Activated CD8-positive, alpha-beta memory T cell treated with anti-CD3 and anti-CD28 coated beads, Interleukin-2, amount 50 U/mL, for 48 hours (primary cell): ENCODE measurements at places on chromosomes 13 and 19.

DNA sequence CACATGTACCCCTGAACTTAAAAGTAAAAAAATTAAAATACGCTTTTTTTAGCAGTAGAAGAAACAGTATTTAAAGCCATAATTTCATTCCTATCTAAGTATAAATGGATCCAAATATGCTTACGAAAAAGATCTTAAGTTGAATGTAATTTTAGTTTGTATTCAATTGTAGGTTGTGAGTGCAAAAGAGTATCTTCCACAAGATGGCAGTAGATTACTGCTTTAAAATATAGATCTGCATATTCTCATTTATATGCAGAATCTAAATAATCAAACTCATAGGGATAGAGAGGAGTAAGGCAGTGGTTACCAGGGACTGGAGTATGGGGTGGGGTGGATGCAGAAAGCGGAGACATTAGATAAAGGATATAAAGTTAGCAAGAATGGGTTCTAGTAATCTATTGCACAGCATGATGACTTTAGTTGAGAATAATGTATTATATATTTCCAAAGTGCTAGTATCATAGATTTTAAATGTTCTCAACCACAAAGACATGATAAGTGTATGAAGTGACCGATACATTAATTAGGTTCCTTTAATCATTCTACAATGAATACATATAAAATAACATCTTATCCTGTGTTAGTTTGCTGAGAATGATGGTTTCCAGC is 14.2 kb downstream of the OR7A17 start:
- no peak for DNase-seq

DNA sequence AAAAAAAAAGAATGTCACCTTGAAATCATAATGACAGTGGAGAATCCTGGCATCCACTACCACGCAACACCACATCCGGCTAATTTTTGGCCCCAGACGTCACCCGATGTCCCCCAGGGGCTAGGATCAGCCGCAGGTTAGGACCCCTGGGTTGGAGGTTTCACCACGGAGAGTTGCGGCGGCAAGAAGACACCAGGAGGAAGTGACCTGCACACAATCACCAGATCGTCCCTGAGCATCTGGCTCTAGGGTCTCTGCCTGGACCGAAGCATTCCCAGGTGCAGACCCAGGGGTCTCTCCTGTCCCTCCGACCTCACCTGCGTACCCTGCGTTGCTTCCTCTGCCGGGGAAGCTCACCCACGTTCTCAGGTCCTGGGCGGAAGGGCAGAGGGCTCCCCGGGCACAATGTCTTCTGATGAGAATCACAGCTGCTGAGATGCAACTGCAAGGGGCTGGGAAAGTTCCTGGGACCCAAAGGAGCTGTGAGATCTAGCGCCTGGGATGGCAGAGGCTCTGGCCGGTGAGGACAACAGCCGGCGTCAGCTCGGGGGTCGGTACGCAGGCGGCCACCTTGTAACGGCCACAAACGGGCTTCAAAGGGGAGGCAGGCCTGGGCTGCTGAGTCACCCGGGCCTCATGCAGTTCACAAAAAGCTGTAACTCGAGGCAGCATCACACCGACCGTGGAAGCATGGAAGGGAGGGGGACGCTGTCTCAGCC is 111.2 kb downstream of the GADD45B start:
- DNase-seq = no peak

GRCh38 chr13:86920961-86921360 is 750.2 kb upstream of the SLITRK5 start:
- DNase-seq = no peak

GRCh38 chr13:23673867-23674605 is 103.8 kb downstream of the TNFRSF19 start:
- DNase-seq = no peak

- DNase-seq = no peak
Observed at GRCh38 chr19:30255791-30256495, 116.2 kb upstream of the ZNF536 start.

DNA sequence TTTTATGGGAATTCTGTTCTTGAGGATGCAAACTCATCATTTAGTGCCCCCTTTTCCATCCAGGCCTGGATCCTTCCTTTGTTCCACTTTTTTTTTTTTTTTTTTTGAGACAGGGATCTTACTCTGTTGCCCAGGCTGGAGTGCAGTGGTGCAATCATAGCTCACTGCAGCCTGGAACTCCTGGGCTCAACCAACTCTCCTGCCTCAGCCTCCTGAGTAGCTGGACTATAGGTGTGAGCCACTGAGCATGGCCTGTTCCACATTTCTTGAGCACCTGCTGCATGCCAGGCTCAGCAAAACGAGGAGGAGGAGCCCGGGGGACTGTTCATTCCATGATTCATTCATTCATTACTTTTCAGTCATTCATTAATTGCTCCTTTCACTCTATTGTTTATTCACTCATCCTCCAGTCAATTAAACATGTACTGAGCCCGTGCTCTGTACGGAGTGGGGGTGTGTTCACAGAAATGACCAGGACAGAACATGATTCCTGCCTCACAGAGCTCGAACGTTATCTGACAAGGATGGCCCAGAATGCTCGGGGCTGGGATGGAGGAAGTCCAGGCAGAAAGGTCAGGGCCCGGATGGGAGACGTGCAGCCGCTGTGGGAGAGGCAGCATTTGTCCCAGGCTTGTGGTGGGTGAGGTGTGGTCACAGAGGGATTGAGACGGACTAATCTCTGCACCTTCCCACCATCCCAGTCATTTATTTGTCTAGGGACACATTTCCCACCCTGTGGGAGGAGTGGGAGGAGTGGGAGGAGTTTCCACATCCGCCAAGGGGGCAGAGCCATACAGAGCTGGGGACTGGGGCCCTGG is 51.2 kb upstream of the SHKBP1 start:
- no peak for DNase-seq

DNA sequence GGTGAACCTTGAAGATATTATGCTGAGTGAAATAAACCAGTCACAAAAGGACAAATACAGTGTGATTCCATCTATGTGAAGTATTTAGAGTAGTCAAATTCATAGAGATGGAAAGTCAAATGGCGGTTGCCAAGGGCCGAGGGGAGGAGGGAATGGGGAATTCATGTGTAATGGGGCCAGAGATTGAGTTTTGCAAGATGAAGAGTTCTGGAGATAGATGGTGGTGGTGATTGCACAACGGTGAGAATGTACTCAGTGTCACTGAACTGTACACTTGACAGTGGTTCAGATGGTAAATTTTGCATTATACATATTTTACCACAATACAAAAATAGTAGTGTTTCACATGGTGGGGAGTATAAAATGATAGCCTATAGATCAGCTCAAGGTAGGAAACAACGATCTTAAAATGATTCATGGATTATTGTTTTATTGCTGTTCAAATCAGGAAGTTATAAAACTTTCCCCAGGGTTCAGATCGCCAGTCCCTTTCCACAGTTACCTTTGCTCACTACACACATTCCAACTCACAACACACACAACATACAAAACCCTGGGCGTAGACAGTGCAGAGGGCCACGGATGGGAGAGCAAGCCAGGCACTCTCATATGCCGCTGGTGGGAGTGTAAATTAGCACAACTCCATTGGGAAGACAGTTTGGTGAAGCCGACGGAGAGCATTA is 219.9 kb downstream of the ZIC5 start:
- no peak for DNase-seq

GRCh38 chr19:40571005-40571318 is 5.7 kb upstream of the SHKBP1 start:
- no peak for DNase-seq

DNA sequence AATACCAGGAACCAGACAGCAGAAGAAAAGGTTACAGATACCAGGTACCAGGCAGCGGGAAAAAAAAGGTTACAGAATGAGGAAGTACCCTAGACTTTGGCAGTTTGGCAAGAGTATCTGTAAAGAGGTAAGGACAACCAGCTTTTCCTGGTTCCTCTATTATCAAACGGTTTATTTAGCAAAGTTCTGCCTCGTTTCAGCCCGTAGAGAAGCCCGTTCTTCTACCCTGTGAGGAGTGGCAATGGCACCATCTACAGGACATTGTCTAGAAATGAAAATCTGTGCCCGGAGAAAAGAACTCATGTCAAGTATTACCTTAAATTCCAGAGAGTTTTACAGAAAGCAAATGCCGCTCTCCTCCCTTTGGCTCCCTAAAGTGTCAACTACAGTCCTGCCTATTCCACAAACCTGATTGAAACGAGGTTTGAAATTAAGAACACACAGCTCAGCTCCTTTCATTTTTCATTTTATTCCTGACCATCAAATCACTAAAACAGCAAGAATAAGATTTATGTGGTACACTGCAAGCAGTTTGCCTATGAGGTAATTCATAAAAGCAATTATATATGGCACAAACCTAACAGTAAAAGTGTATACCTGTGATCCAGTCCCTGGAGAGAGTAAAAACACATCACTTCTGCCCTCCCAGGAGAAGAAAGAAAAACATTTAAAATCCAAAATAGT is 226.3 kb downstream of the SLC7A1 start:
- no peak for DNase-seq

GRCh38 chr13:105291987-105292386 is 1243.5 kb downstream of the EFNB2 start:
- no peak for DNase-seq

DNA sequence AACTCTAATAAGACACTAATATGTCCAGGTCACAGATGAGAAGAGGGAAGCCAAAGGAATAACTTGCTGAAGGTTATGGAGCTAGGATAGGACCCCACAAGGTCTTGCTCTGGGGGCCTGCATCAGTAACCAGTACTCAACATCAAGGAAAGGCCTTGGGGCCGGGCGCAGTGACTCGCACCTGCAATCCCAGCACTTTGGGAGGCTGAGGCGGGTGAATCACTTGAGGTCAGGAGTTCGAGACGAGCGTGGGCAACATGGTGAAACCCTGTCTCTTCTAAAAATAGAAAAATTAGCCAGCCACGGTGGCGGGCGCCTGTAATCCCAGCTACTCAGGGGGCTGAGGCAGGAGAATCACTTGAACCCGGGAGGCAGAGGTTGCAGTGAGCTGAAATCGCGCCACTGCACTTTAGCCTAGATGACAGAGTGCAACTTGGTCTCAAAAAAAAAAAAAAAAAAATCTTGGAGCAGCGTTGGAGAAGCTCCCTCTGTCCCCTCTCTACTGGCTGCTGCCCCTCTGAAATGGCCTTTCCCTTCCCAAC is 1.8 kb downstream of the LONP1 start:
- peak; percentile 83 for DNase-seq

DNA sequence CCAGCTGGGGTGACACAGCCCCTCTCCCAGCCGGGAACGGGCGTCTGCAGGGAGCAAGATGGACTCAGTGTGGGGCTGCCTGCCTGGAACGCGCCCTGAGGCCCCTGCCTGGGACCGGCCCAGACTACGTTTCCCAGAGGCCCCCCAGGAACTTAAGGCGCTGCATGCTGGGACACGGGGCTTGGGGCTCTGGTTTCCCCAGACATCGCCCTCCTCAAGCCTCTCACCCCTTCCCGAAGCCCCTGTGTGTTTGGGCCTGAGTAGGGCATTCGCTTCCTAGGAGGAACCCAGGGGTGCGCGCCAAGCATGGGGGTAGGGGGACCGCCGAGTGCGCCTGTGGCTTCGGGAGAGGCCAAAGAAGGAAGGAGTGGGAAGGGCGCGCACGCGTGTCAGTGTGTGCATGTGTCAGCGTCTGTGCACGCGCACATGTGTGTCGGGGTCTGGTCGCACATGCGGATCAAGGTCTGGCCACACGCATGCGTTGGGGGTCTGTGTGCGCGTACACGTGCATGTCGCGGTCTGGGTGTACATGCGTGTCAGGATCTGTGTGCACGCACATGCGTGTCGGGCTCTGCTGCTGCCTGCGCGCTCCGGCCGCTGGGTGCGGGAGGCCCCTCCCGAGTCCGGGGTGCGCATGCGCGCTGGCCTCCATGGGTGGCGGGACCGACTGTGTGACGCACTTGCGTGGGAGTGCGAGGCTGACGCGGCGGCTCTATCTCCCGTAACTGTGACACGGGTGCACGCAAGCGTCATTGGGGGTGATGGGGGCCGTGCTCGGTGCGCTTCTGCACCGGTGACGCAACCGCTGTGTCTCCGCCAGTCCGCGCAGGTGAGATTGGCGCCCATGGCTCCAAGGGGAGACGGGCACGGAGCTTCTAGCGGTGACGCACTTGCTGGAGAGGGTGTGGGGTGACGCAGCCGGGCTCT is 16.2 kb downstream of the ZNF331 start:
- peak; percentile 93 for DNase-seq

DNA sequence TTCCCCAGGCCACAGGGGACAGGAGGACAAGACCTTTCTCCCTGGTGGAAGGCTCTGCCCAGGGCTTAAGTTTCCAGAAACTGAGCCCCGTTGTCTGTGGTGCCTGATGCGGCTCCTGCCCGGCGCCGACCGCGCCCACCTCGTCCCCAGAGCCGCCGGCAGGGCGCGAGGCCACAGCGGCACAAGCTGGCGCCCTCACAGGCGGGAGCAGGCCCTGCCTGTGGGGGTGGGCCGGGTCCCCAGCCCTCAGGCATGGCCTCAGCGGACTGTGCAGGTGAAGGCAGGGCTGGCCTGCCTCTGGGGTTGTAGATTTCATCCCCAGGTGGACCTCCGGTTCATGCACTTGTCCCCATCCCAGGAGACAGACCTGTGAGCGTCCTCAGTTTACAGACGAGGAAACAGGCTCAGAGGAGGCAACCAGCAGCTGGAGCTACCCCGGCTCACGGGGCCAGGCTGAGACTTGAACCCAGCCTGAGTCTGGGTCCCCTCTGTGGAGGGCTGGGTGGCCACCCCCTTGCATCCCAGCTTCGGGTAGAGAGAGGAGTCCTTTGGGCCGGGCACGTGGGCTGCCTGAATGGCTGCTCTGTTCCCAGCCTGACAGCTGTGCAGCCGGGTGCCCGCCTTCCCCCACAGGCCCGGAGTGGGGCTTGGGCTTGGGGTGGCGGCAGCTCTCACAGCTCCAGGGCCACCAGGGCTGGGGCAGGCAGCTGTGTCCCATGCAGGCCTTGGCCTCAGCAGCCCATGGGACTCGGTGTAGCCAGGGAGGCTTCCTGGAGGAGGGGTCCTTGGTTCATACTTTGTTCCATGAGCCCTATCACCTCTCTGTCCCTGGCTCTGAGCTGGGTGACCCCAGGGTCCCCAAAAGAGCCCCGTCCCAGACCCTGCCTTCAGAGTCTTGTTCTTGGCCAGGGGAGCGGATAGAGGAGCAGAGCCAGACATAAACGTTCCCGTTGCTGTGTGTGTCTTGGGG is 26.8 kb downstream of the PIAS4 start:
- DNase-seq = no peak

- DNase-seq = no peak
Observed at GRCh38 chr13:44273991-44274770, 99.4 kb upstream of the SERP2 start.

DNA sequence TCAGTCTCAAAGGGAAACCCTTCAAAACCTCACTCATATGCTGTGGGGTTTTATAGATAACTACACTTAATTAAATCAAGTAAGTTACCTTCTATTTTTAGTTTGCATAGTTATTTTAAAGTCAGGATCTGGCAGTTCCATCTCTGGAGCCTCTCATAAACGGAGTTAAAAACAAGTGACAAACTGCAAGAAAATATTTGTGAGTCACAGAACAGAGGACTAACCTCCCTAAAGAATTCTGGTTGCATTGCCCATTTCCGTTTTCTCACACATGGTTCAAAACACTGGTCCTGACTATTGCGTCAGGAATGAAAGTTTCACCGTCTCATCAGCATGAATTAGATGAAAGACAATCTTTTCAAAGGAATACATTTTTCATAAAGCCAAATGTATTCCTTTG is 10.6 kb downstream of the RXFP2 start:
- no peak for DNase-seq
